ENCODE measurements at places on chromosomes 2 and 18.

- no peak for DNase-seq
- H3K36me3 ChIP-seq = no peaks in the 10 kb centered on the region
- H3K4me3 ChIP-seq = no peak overlapping the region
- no peaks in the 10 kb centered on the region for H3K27me3 ChIP-seq
Measured at GRCh38 chr2:142270990-142271389, 140.2 kb upstream of the LRP1B start.

DNA sequence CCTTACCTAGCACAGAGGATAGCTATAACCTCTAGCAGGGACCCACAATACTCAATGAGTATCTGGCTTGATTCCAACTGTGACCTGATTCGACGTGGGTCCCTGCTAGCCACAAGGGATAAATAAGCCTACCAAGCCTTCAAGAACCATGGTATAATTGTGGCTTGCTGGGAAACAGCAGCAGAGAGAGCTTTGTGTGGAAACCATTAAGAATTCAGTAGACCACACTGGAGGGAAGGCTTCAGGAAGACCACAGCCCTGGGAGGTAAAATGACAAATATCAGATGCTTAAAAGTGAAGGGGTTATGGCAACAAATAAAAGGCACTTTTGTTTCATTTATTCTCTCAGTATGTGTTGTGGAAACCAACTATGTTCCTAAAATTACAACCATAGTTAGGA lies 82.6 kb upstream of the WIPF1 start:
- H3K4me1 ChIP-seq = peaks cover 9% of the 10 kb centered on the region
- no peak for DNase-seq
- H3K36me3 ChIP-seq = no peaks in the 10 kb centered on the region
- H3K27me3 ChIP-seq = no peaks in the 10 kb centered on the region

DNA sequence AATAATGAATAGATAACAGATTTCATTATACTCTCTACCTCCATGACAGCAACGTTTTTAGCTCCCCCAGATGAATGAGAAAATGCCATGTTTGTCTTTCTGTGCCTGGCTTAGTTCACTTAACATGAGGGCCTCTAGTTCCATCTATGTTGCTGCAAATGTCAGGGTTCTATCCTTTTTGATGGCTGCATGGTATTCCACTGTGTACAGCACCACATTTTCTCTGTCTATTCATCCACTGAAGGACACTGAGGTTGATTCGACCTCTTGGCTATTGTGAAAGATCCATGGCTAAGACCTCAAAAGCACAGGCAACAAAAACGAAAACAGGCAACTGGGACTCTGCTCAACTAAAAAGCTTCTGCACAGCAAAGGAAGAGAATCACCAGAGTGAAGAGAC lies 264.6 kb downstream of the HDAC4 start:
- no peak for DNase-seq
- no peak overlapping the region for H3K27ac ChIP-seq
- H3K4me3 ChIP-seq = no peak overlapping the region
- H3K36me3 ChIP-seq = peaks cover 21% of the 10 kb centered on the region
- no peaks in the 10 kb centered on the region for H3K27me3 ChIP-seq

DNA sequence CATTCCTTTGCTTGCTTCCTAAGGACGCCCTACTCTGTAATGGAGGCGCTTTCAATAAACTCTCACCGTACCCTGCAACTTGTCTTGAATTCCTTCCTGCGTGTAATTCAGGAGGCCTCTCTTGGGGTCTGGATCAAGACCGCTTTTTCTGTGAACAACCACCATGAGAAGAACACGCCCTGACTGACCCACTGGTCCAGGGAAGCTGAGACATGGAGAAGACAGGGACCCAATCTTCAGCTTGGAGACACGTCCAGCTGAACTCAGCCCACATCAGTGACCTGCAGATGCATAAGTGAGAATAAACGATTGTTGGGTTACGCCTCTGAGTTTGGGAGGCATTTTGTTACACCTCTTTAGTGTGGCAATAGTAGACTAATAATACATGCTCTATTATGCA lies 7.8 kb upstream of the NARS1 start:
- no peak overlapping the region for H3K27ac ChIP-seq
- DNase-seq = no peak
- no peak overlapping the region for H3K4me3 ChIP-seq

- H3K4me1 ChIP-seq = peaks cover 35% of the 10 kb centered on the region
- H3K36me3 ChIP-seq = no peaks in the 10 kb centered on the region
- H3K27me3 ChIP-seq = no peaks in the 10 kb centered on the region
Measured at GRCh38 chr2:100198461-100199230, 56.3 kb upstream of the AFF3 start.

GRCh38 chr18:47036927-47037578 lies 1.6 kb upstream of the ELOA2 start:
- H3K36me3 ChIP-seq = no peaks in the 10 kb centered on the region
- DNase-seq = no peak
- H3K27ac ChIP-seq = no peak overlapping the region
- no peak overlapping the region for H3K4me3 ChIP-seq
- H3K27me3 ChIP-seq = no peaks in the 10 kb centered on the region
- no peaks in the 10 kb centered on the region for H3K4me1 ChIP-seq

- no peak for DNase-seq
- no peaks in the 10 kb centered on the region for H3K27me3 ChIP-seq
- H3K36me3 ChIP-seq = peaks cover 41% of the 10 kb centered on the region
Measured at GRCh38 chr2:105269426-105269825, 27.9 kb downstream of the GPR45 start.

DNA sequence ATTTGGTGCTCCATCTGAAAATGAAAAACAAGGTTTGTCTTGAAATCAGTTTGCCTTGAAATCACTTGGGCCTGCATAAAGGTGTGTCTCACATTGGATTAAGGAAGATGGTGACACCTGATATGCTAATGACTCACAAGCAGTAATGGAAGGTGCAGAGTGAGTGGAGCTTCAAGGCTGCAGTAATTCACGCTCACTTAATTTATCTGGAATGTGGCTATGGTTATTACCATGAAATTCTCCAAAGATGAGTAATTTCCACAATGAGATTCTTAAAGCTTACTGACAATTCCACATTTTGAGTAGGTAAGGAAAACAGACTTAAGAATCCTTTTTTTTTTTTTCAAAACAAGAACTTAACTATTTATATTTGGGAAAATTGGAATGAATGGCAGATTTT lies 156.8 kb downstream of the PAX3 start:
- no peak overlapping the region for H3K27ac ChIP-seq
- no peak overlapping the region for H3K4me3 ChIP-seq
- no peaks in the 10 kb centered on the region for H3K27me3 ChIP-seq
- no peaks in the 10 kb centered on the region for H3K36me3 ChIP-seq
- no peaks in the 10 kb centered on the region for H3K4me1 ChIP-seq

GRCh38 chr2:20488782-20489181 lies 41.9 kb downstream of the RHOB start:
- no peak overlapping the region for H3K4me3 ChIP-seq
- DNase-seq = no peak
- H3K27me3 ChIP-seq = no peaks in the 10 kb centered on the region
- H3K36me3 ChIP-seq = no peaks in the 10 kb centered on the region
- no peak overlapping the region for H3K27ac ChIP-seq
